ENCODE measurements at places on chromosomes 5 and 9.

DNA sequence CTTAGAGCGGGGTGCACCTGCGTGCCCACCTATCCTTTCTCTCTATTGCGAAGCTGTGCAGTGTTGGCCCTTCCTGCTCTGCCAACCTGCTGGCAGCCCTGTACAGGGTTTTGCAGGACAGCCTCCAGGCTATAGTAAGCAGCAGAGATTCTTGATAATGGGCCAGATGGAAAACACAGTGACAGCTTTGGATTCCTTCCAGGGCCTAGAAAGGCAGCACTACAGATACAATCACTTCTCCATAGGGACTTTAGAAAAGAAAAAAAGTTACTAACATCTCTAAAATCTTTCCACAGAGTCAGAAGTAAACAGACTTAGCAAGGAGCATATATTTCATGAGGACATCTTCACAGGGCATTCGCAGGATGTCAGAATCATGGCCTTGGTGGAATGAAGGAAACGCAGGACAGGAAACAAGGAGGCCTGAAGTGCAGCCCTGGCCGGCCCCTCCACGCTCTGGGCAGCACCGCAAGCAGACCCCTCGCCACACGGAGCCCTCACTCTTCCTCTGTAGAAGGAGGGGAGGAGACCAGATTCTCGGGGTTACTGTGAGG lies 172.1 kb upstream of the GAS1 start:
- no peak for DNase-seq

DNA sequence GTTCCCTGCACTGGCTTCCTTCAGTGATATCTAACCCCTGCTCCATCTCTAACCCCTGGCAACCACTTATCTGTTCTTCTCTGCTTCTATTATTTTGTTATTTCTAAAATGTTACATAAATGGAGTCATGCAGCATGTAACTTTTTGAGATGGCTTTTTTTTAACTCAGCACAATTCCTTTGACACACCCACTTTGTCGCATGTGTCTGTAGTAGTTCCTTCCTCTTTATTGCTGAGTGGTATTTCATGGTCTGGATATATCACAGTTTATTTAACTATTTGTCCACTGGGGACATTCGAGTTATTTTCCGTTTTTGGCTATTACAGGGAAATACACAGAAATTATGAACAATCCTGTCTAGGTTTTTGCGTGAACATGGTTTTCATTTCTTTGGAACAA lies 200.2 kb downstream of the TRIO start:
- DNase-seq = no peak

DNA sequence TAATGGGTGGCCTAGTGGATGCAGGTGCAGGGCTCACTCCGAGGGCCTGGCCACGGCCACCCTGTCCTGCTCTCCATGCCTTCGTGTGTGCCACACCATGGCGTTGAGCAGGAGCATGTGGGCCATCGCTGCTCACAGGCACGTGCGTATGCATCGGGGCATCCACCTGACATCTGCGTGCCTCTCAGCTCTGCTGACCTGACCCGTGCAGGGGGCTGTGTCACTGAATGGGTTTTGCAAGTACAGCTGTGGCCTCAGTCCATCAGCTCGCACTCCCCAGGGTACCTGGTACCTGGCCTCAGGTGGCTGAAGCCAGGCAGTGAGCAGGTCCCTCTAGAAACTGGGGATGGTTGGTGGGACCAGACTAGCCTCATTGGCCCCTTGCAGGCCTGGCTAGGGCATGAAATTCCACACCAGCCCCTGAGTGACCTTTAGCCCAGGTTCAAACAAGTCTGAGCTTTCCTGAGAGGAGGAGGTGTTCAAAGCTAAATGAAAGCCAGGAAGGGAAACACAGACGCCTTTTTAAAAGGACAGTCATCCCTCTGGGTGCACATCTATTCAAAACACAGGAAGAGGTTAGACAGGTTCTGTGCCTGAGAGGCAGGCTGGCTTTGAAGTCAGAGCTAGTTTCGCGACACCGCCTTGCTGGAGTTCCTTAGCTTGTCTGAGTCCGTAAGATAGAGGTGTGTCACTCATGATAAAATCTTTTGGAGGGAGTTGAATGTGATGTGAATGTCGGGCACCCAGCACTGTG lies 74.0 kb downstream of the MACROH2A1 start:
- DNase-seq = no peak

- DNase-seq = no peak
Observed at GRCh38 chr9:84139296-84140070, 158.9 kb downstream of the RMI1 start.

- DNase-seq = no peak
Observed at GRCh38 chr9:36877239-36877638, 156.8 kb downstream of the PAX5 start.
